Activated CD4-positive, alpha-beta T cell treated with anti-CD3 and anti-CD28 coated beads for 24 hours (primary cell): ENCODE measurements at places on chromosomes 7 and 10.

GRCh38 chr10:72340510-72341261 lies 14.0 kb downstream of the DNAJB12 start:
- DNase-seq = peak; percentile 66

- no peak for DNase-seq
These were observed 104.1 kb upstream of the LAMB4 start for GRCh38 chr7:108234281-108234680.

- no peak for DNase-seq
These were observed 2.9 kb downstream of the CTBP2 start for GRCh38 chr10:125157505-125157904.

DNA sequence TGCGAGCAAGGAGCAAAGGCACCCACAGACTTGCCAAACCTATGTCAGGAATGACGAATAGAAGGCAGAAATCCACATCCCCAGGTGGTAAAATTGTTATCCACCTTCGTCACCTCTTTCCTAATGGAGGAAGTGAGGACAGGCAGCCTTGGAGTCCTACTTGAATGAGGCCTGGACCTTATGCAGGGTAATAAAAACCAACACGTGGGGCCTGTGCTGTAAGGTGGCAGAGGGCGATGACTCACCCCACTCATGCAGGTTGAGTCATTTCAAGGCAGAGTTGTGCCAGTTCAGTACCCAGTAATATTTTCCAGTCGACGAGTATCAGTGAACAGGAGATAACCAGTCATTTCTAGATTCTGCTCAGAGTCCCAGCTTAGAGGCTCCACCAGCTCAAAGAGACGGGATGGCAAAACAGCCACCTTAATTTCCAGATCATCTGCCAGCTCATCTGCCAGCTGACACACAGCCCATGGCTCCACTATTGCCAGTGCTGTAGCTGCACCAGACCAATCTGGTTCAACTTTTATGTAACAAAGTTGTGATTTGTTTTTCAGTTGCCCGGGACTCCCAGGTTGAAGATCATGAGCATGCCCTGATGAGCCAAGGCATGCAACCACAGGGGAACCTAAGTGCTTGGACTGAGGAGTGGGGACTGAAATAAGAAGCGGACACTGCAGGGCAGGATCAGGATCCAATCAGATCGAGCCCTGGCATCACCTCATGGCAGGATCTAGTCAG lies 176.2 kb upstream of the ITGB1 start:
- DNase-seq = peak; percentile 59

DNA sequence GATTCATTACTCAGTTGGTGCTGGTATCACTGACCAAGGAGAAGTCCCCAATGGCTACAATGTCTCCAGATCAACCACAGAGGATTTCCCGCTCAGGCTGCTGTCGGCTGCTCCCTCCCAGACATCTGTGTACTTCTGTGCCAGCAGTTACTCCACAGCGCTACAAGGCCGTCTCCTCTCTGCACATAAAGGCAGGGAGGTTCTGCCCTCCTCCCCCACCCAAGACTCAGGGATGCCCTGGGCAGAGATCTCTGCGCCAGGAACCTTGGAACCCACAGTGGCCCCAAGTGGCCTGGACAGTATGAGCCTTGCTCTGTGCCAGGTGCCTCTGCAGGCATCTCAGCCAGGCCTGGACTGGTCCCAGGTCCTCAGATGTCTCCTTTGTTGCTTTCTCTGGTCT lies 193.4 kb upstream of the PRSS58 start:
- no peak for DNase-seq

GRCh38 chr7:122717356-122718089 lies 14.8 kb upstream of the RNF148 start:
- no peak for DNase-seq

- no peak for DNase-seq
These were observed at the start of gene CRHR2 for GRCh38 chr7:30682212-30683083. CRHR2 (minus strand) TSS chr7:30682456; CDS start chr7:30682280, 176 bp downstream.

DNA sequence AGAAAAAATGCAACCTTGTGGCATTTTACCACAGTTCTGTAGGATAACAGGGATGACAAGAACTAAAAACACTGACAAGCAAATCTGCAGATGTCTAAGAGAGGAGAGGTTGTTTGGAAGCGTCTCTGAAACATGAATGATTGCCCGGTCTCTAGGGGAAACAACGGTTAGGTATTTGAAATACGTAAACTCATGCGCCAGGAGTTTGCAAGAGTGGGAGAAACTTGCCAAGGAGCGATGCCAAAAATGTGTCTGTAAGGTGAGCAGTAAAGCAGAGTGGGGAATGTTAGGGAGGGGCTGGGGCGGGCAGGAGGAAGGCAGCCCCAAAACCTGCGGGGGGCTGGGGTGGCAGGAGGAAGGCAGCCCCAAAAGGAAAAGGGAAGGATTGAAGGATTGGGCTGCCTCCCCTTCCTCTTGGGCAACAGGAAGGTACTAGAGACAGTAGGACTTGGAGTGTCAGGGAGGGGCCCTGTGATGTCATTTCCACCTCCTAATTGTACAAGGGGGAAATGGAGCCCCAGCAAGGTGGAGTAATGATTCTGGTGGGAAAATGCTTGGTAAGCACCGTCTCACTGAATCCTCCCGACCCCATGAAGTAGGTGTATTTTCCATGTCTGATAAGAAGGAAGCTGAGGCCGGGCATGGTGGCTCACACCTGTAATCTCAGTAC lies 33.2 kb upstream of the PLEKHA1 start:
- DNase-seq = no peak

GRCh38 chr7:11749629-11750028 lies 82.4 kb downstream of the THSD7A start:
- no peak for DNase-seq

GRCh38 chr7:138158739-138159528 lies 82.7 kb downstream of the AKR1D1 start:
- DNase-seq = no peak

DNA sequence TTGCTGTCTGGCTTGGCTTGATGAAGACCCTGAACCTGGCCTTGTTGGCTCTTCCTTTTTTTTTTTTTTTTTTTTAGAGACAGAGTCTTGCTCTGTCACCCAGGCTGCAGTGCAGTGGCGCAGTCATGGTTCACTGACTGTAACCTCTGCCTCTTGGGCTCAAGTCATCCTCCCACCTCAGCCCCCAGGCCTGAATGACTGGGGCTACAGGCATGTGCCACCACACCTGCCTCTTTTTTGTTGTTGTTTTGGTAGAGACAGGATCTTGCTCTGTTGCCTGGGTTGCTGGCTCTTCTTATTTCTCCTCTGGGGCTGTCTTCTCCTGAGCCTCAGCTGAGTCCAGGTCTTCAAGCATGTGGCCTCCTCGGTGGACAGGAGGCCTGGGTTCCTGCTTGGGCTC lies 44.7 kb downstream of the PRF1 start:
- no peak for DNase-seq

DNA sequence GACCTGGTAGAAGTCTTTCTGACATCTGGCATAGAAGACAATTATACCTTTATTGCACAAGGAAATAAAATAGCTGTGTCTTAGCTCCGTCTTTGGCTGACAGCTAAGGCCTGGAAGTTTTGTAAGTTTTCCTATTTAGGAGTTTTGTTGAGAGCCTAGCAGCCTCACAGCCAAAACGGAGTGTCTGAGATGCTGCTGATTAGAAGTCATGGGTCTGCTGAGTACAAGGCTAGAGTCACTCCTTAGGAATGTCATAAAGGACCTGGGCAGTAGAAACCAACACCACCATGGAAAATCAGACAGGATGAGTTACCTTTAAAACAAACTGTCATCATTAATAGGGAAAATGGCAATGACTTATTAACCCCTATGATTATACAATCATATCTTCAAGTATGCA lies 442.5 kb downstream of the KCNMA1 start:
- DNase-seq = no peak

DNA sequence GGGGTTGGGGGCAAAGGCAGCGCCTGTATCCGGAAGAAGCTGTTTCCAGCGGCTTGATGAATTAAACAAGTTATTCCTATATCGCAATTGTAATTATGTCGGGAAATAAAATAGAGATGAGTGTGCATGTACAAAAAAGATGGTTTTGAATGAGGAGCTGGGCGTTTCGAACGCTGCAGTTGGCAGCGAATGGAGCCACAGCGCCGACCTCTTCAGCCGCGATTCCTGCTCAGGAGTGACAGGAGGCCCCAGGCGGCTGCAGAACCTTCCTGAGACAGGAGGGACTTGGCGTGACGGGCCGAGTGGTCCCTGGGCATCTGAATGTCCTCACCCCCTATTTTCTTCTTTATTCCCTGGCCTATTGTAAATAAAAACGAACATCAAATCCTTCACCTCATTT lies 184.9 kb downstream of the DNAJB6 start:
- no peak for DNase-seq

DNA sequence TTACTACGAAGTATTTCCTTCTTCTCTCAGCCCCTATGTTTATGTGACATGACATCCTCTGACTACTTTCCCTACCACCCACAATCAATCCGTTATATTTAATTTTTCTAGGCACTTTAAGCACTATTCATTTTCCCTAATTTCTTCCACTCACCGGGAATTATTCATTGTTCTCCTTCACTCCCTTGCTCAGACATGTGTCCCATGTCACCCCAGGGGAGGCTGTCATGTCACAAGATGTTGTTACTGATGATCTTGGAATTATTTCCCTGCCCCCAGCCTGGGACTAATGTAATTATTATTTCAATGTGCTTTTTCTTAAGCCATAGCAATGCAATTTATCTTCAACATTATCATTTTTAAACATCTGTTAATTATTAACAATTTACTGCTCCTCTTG lies 317.2 kb downstream of the PHF14 start:
- no peak for DNase-seq

GRCh38 chr7:29289156-29290021 lies 94.8 kb downstream of the CHN2 start:
- no peak for DNase-seq

DNA sequence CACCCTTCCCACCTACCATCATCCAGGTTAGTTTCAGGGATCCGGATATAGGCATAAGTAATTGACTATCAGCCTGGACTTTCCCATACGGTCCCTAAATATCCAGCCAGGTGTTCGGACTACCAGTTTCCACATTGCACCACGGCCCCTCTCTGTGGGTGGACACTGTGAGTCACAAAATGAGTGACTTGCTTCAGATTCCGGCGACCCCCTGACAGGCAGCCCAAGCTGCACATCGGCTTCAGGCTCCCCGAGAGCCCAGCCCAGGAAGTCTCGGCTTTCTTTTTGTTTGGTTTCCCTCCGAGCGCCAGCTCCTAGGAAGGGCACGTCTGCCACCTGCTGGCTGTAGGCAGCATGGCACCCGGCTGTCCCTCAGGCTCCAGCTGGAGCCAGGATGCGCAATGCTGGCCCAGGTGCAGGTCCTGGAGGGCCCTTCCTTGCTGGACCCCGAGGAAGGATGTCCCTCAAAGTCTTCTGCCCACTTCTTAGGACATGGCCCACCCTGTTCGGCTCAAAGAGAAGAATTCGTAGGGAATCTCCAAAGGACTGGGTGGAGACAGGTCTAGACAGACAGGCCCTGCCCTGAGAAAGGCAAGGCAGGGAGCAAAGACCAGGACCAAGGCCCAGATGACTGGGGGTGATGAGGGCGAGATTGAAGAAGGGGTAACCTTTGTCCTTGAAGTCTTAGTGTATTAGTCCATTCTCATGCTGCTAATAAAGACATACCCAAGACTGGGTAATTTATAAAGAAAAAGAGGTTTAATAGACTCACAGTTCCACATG lies 10.6 kb downstream of the HABP2 start:
- peak; percentile 48 for DNase-seq

- DNase-seq = no peak
These were observed 127.1 kb downstream of the AOAH start for GRCh38 chr7:36597090-36597773.

- no peak for DNase-seq
These were observed 63.6 kb upstream of the IFRD1 start for GRCh38 chr7:112386619-112387018.

DNA sequence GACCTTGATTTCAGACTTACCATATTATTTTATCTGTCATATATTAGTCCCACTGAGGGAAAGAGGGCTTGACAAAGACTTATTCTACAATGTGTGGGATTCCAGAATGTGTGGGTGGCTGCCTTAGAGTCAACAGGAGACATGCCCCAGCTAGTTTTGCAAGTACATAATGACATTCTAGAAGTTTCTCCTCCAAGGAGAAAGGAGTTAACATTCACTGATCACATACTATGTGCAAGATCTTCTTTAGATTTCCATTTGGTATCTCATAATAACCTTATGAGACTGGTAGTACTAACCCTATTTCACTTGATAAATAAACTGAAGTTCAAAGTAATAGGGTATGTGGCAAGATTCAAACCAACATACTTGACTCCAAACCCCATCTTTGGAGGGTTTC lies 25.2 kb downstream of the IRF5 start:
- DNase-seq = no peak

DNA sequence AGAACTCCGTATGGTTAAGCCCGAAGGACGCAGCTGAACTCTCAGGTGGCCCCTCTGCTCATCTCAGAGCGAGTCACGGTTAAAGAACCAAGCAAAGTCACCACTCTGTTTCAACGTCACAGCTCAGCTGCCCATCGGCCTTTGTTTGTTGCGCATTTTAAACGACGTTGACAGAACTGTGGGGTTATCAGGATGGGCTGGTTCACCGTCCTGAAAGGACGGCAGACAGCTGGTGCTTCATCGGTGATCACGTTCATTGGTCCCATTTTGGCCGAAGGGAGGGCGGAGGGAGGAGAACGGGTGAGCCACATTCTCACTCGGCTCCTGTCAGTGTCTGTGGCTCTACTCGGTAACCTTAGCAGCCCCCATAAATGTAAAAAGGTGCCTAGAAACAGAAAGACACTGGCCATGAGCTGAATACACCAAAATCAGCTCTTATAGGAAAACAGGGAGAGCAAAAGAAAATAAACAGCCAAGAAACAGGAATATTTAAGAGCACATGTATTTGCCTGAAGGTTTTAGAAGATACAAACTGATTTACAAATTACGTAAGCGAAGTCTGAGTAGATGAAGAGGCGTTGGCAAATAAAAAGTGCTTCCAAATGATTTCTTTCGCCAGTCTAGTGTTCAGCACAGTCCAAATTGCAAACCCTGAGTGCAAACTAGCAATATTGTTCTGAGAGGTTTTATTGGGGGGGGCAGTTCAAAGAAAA lies 8.4 kb downstream of the PRKAG2 start:
- no peak for DNase-seq

- DNase-seq = no peak
These were observed 777 bp downstream of the BICC1 start for GRCh38 chr10:58513188-58514110.
